ENCODE measurements at places on chromosomes 7 and 10. TPM values are rescaled to one million over a fixed set of nuclear protein-coding genes. Genes with fewer than 3 reads are reported as not detected.

SLC13A4 gene
- 2.0 TPM for polyA plus RNA-seq

PNLIPRP1 gene
- polyA plus RNA-seq: 0.42 TPM

- DNase-seq: no peak
Observed at GRCh38 chr10:21387868-21388267, 137.6 kb downstream of the SKIDA1 start.

DNA sequence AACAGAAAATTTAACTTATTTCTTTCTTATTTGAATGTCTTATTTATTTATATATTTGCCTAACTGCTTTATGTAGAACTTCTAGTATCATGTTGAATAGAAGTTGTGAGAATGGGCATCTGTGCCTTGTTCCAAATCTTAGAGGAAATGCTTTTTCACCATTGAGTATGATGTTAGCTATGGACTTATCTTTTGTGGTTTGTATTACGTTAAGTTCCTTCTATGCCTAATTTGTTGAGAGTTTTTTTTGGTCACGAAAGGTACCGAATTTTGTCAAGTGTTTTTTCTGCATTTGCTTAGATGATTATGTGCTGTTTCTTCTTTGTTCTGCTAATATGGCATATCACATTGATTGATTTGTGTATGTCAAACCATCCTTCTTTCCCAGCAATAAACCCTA lies 161.0 kb upstream of the TRIM24 start:
- DNase-seq: no peak

DNA sequence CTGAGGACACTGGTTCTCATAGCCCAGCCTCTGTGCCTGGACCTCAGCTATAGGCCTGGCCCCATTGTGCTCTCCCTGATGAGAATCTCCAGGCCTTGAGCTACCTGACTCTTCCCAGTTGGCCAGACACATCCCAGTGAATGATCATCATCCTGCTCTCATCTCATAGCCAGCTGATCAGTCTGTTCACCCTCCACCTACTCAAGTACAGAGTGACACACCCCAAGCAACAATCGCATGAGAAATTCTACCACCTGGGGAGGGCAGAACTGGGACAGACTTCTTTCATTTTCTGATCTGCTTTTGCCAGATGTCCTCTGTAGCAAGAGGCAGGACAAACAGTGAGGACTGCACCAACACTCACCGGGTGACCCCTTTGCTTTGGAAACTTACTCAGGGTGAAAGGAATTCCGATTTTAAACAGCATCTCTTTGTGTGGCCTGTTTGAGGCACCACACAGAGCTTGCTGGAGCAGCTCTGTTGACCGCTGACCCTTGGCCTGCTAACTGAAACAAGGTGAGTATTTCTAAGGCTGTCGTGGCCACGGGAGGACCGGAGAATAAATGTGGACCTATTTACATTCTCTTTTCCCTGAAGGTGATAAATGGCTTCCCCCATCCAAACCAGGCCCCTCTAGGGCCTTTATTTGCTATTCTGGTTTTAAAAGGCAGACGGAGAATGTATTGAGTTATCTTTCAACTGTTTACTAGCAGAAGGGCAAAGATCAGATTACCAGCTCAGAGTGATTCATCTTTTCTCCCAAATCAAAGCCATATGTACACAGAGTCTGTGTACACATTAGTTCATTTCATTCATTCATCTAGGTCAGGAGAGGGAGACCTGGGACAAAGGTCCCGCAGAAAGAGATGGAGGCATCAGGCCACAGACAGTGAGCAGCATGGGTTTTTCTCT lies 181.4 kb upstream of the TNS3 start:
- no peak for DNase-seq
